ENCODE measurements at places on chromosomes 5 and 9. TPM values are rescaled to one million over a fixed set of nuclear protein-coding genes. Genes with fewer than 3 reads are reported as not detected.

- no peaks in the 10 kb centered on the region for H3K36me3 ChIP-seq
- no peak overlapping the region for H3K27ac ChIP-seq
Measured at GRCh38 chr9:115628426-115628825, 510.5 kb upstream of the TNC start.

The GDA gene
- polyA plus RNA-seq = 28.7 TPM

- no peak overlapping the region for H3K4me3 ChIP-seq
- H3K36me3 ChIP-seq = no peaks in the 10 kb centered on the region
- DNase-seq = no peak
- H3K27ac ChIP-seq = no peak overlapping the region
Measured at GRCh38 chr9:126462617-126463016, 136.0 kb downstream of the MVB12B start.

The ANKRD55 gene
- not detected for polyA plus RNA-seq

DNA sequence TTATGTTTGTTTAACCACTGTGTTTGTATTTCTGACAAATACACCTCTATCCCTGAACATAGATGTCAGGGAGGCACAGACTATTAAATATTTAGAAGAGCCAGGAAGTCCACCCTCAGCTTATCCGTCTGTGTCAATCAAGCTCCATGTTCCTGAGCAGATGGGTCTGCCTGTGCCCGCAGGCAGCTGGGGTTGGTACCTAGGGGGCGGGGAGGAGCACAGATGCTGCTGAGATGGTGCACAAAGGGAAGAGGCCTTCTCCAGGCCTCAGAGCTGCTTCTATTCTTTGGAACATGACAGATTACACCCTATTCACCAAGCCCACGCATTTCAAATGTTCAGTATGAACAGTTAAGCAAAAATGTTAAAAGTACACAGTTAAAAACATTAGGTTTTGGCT is 142.1 kb downstream of the EPB41L4A start:
- H3K27ac ChIP-seq = no peak overlapping the region
- no peaks in the 10 kb centered on the region for H3K4me1 ChIP-seq
- H3K4me3 ChIP-seq = no peak overlapping the region
- no peaks in the 10 kb centered on the region for H3K27me3 ChIP-seq

DNA sequence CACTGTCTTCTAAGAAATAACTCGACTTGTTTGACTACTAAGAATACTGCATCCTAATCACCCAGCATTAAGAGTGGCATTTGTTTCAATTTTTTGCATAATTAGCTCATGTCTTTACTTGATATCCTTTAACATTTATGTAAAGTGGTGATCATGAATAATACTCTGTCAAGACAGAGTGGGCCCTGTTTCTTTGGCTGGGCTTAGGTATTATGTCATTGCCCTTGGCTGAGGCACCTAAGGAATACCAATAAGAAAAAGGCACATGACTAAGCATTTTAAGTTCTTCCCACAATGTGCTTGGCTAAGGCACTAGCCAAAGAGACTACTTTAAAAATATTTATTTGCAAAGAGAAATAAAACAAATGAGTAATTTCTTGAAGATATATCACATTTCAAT is 308.1 kb downstream of the CTNND2 start:
- H3K4me3 ChIP-seq = no peak overlapping the region
- H3K4me1 ChIP-seq = no peaks in the 10 kb centered on the region
- H3K27me3 ChIP-seq = peaks cover 2% of the 10 kb centered on the region
- DNase-seq = no peak
- H3K36me3 ChIP-seq = no peaks in the 10 kb centered on the region

GRCh38 chr5:169650701-169651331 is 13.7 kb downstream of the DOCK2 start:
- no peaks in the 10 kb centered on the region for H3K27me3 ChIP-seq
- no peak overlapping the region for H3K4me3 ChIP-seq
- H3K36me3 ChIP-seq = no peaks in the 10 kb centered on the region

- DNase-seq = no peak
- peaks cover 5% of the 10 kb centered on the region for H3K4me1 ChIP-seq
- no peaks in the 10 kb centered on the region for H3K36me3 ChIP-seq
Measured at GRCh38 chr5:147411359-147412319, 98.2 kb downstream of the DPYSL3 start.

DNA sequence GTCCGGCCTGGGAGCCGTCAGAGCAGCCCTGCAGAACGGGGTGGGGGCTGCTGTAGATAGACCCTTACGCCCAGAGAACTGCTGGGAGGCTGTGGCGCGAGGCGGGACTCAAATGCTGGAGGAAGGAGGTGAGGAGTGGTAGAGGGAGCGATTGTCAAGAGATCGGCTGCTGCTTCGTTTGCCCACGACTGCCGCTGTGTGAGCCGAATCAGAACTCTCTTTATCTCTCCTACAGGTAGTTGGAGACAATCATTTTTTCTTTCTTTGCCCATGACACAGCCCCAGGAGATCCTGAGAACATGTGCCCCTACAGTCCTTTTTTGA is 456 bp downstream of the ZNF79 start:
- H3K4me1 ChIP-seq = no peaks in the 10 kb centered on the region
- H3K4me3 ChIP-seq = peak overlapping the region; percentile 86
- H3K36me3 ChIP-seq = no peaks in the 10 kb centered on the region
- no peak overlapping the region for H3K27ac ChIP-seq
- no peaks in the 10 kb centered on the region for H3K27me3 ChIP-seq

DNA sequence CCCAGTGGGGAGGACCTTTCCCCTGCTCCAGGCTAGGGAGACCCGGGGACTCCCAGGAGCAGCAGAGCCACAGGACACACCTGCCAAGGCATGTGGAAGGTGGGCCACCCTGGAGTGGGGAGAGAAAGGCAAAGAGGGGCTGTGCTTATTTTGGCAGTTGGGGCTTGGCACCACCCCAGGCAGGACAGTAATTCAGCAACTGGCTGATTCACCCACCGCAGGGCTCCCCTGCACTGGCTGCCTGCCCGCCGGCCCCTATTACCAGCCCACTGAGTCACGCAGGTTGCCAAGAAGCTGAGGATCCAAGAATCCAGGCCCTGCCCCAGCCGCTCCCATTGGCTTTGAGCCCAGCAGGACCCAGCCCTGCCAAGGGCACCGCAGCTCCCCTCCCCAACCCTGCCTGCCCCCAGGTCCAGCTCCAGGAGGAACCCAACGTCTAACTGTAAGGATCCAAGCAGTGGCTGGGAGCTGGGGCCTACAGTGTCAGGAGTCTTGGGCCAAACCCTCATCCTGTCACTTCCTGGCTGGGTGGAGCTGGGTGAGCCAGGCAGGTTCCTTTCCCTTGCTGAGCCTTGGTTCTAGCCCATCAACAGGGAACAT is 14.2 kb upstream of the RALGDS start:
- DNase-seq = peak; percentile 91
- no peak overlapping the region for H3K4me3 ChIP-seq
- H3K27ac ChIP-seq = no peak overlapping the region
- H3K4me1 ChIP-seq = no peaks in the 10 kb centered on the region
- no peaks in the 10 kb centered on the region for H3K27me3 ChIP-seq
- H3K36me3 ChIP-seq = no peaks in the 10 kb centered on the region

GRCh38 chr5:103498800-103499551 is 63.6 kb downstream of the NUDT12 start:
- no peaks in the 10 kb centered on the region for H3K4me1 ChIP-seq
- no peaks in the 10 kb centered on the region for H3K27me3 ChIP-seq
- no peaks in the 10 kb centered on the region for H3K36me3 ChIP-seq
- no peak for DNase-seq
- H3K27ac ChIP-seq = no peak overlapping the region

The SCGB3A1 gene
- 2.0 TPM for polyA plus RNA-seq

- H3K4me1 ChIP-seq = no peaks in the 10 kb centered on the region
- no peaks in the 10 kb centered on the region for H3K27me3 ChIP-seq
- no peak overlapping the region for H3K4me3 ChIP-seq
- H3K36me3 ChIP-seq = no peaks in the 10 kb centered on the region
- H3K27ac ChIP-seq = no peak overlapping the region
- DNase-seq = no peak
Measured at GRCh38 chr5:143695244-143695864, 116.6 kb upstream of the HMHB1 start.

DNA sequence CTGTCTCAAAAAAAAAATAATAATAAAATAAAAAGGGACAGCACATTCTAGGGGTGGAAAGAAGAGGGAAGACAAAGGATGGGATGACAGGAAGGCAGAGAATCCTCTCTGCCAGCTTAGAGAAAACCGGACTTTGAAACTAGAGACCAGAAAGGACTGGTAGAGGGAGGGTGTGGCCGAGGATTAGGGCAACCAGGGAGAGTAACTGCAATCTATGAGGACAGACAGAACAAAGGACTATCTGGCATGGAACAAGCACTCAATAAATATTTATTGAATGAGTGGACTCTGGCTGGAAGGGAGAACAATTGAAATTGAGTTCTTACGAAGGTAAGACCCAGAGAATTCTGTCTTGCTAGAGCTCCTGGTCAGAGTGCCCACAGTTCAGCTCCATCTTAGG is 2.4 kb downstream of the GBA2 start:
- no peaks in the 10 kb centered on the region for H3K4me1 ChIP-seq
- no peaks in the 10 kb centered on the region for H3K27me3 ChIP-seq
- peak overlapping the region; percentile 96 for H3K4me3 ChIP-seq
- DNase-seq = no peak

Measured in aorta (tissue), 5 donors.